ENCODE measurements at places on chromosomes 5 and 9. TPM values are rescaled to one million over a fixed set of nuclear protein-coding genes. Genes with fewer than 3 reads are reported as not detected.

DNA sequence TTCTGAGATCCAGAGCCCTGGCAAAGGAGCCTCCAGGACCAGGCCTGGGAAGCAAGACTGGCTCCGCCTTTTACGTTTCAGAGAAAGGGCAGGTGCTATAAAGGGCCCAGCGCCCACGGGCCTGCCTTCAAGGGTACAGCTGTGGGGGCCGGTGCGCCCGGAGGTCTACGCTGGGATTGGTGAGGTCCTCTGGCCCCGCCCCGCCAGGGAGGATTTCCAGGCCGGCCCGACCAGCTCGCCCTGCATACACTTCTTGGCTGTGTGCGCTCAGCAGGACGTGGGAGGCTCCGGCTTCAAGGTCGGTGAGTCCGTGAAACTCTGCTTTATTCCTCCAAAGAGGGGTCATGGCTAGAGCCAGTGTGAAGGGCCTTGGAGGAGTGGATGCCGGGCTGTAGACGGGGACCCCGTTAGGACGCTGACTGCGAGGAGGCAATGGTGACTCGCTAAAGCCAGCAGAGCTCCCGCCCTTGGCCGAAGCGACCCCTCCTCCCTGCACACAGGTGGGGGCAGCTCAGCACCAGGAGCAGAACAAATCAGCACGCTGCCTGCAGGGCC lies at the start of gene CKMT2:
Gene CKMT2 (plus strand): TSS at position 243 of the 555 bp plus-strand sequence. CDS start 17,811 bp downstream, outside the sequence.
- H3K27ac ChIP-seq: peak within 1 kb of the TSS; percentile 38
- H3K27me3 ChIP-seq: no peaks in the 10 kb centered on the region
- no peaks in the 10 kb centered on the region for H3K36me3 ChIP-seq
- DNase-seq: peak; percentile 89

DNA sequence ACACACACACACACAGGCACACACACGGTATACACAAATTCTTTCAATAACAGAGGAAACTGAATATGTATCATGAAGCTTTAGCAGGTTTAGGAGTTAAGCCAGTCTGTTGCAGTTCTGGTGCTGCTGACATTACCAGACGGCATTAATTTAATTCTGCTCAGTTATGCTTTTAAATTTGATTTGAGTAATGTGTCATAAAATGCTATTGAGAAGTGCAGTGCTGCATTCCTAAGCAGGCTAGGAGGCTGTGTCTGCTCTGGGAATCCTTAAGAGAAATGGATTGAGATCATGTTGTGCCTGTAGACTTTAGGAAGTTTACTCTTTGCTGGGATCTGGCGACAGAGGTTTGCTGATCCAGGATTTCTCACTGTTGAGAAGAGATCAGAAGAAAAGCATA lies 733.8 kb downstream of the BRINP1 start:
- no peaks in the 10 kb centered on the region for H3K4me1 ChIP-seq
- no peak overlapping the region for H3K27ac ChIP-seq
- H3K4me3 ChIP-seq: no peak overlapping the region
- no peak for DNase-seq
- H3K27me3 ChIP-seq: no peaks in the 10 kb centered on the region

GRCh38 chr5:56772767-56773166 lies 42.6 kb upstream of the MAP3K1 start:
- no peak for DNase-seq
- H3K4me1 ChIP-seq: no peaks in the 10 kb centered on the region
- no peaks in the 10 kb centered on the region for H3K36me3 ChIP-seq

Gene CD180
- 1.0 TPM for total RNA-seq

Gene ZFP2
- total RNA-seq: 0.91 TPM

DNA sequence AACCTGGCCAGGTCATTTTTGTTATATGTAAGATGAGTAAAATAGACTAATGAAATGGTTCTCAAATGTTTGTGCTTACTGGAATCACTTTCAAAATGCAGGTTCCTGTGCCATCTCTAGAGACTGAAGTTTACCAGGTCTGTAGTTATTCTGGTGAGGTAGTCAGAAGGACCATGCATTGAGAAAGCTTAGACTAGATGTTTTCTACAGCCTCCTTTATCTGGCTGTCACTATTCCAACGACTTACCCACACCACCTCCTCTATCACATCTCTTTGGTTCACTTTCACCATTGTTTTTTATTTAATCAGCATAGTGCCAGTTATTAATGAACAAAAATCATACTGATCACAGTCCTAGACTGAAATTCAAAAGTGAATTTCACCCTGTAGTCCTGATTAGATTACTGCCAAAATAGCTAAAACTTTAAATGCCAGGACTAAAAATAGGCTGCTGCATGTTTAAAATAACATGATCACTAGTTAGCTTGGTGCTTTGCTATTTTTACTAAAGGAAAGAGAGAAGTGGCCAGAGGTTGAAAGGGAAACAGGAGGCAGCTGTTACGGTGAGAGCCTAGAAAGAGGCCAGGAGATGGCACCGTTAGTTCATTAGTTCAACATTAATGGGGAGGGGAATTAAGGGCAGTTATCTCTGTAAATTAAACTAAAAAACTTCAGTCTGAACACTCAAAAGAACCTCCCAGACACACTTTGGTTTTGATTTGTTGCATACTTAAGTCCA lies 13.9 kb upstream of the FNIP1 start:
- H3K4me3 ChIP-seq: no peak overlapping the region
- H3K4me1 ChIP-seq: no peaks in the 10 kb centered on the region
- H3K27ac ChIP-seq: no peak overlapping the region

- no peaks in the 10 kb centered on the region for H3K27me3 ChIP-seq
- no peak overlapping the region for H3K27ac ChIP-seq
- DNase-seq: no peak
- H3K36me3 ChIP-seq: no peaks in the 10 kb centered on the region
Observed at GRCh38 chr5:540071-540905, 16.0 kb upstream of the SLC9A3 start.

GRCh38 chr5:179270581-179271427 lies 74.5 kb downstream of the ADAMTS2 start:
- no peaks in the 10 kb centered on the region for H3K27me3 ChIP-seq
- peak overlapping the region; percentile 83 for H3K27ac ChIP-seq
- peak; percentile 72 for DNase-seq
- H3K4me3 ChIP-seq: no peak overlapping the region

DNA sequence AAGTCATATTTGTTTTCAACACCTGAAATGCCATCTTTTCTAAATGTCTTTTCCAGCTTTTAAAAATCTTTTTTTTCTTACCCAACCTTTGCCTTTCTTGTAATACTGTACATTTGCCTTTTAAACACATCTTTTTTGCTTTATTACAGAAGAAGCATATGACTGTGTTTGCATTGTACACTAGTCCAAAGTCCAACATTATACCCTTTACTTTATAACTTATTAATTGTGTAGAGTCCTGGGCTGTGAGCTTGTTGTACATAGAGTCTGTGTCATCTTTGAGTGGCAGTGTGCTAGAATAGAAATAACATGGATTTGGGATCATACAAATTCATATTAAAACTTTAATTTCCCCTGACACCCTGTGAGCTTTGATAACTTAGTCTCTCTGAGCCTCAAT lies 23.7 kb downstream of the CWC27 start:
- no peak for DNase-seq
- H3K4me3 ChIP-seq: no peak overlapping the region
